ENCODE measurements at places on chromosomes 3 and 15. TPM values are rescaled to one million over a fixed set of nuclear protein-coding genes. Genes with fewer than 3 reads are reported as not detected.
A peak's percentile ranks its signal among the peaks of the same experiment; 100 is the strongest.

Gene ZNF620
- total RNA-seq = 3.7 TPM

Gene ARNT2
- total RNA-seq = not detected

Gene DUOXA2
- not detected for total RNA-seq

Gene TMCO5A
- total RNA-seq = not detected

Gene TP63
- total RNA-seq = 0.55 TPM

Gene KLHL40
- total RNA-seq = not detected

Gene IGSF11
- total RNA-seq = 0.44 TPM

Gene EFCC1
- total RNA-seq = not detected

Gene IL5RA
- total RNA-seq = 0.33 TPM

Gene AP3B2
- total RNA-seq = 0.78 TPM

GRCh38 chr3:39013921-39014509 lies 37.7 kb downstream of the SCN11A start:
- H3K4me1 ChIP-seq = no peaks in the 10 kb centered on the region
- no peak overlapping the region for H3K4me3 ChIP-seq
- no peaks in the 10 kb centered on the region for H3K36me3 ChIP-seq

DNA sequence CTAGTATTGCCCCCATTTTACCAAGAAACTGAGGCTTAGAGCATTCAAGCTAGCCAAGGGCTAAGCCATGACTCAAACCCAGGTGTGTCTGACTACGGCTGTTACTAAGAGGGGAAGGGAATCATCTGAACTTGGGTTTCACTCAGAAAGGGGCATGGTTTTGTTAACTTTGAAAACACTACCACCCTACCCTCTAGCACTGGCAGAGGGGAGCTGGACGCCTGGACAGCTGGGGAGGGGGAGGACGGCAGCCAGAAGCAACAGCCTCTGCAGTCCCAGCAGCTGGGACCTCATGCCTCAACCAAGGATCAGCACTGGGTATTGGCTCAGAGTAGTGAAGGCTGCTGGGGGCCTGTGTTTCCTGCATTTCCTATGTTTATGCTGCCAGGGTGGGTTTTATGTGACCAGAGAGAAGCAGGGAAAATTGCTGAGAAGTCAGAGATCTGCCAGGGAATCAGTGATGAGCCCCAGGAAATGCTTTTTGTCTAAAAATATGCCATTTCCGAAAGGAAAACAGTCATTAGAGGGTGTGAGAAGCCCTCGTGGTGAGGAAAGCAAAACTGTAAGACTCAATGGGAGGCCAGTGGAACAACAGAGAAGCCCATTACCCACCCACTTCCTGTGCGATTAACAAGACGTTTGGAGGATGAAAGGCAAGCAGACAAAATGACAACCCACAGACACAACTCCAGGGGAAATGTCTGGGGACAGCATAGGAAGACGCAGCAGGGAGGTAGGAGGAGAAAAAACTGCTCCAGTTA lies 41.2 kb downstream of the LIPC start:
- no peak overlapping the region for H3K4me3 ChIP-seq
- no peaks in the 10 kb centered on the region for H3K36me3 ChIP-seq
- peaks cover 51% of the 10 kb centered on the region for H3K4me1 ChIP-seq
- peak; percentile 59 for DNase-seq

DNA sequence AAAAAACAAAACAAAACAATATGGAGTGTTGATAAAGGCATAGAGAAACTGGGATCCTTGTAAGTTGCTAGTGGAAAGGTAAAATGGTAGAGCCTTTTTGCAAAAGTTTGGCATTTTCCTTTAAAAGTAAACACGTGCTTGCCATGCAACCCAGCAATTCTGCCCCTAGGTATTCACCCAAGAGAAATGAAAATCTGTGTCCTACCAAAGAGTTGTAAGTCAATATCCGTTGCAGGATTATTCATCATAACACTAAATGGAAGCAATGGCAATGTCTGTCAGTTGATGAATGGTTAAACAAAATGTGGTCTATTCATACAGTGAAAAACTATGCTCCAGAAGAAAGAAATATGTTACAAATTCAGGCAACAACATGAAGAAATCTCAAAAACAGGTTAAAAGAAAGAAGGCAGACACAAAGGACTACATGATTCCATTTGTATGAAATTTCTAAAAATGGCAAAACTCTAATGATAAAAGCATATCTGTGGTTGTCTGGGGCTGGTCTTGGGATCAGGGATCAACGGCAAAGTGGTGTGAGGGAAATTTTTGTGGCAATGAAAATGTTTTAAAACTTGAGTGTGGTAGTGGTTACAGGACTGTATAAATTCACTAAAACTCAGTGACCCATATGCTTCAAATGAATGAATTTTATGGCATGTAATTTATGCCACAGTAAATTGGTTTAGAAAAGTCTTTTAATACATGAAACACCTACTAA lies 229.6 kb downstream of the OPA1 start:
- no peak overlapping the region for H3K27ac ChIP-seq
- H3K4me3 ChIP-seq = no peak overlapping the region
- H3K4me1 ChIP-seq = no peaks in the 10 kb centered on the region
- no peaks in the 10 kb centered on the region for H3K27me3 ChIP-seq

- DNase-seq = no peak
- no peaks in the 10 kb centered on the region for H3K27me3 ChIP-seq
- no peak overlapping the region for H3K27ac ChIP-seq
- peaks cover 19% of the 10 kb centered on the region for H3K36me3 ChIP-seq
Observed at GRCh38 chr3:141405591-141405990, 37.3 kb downstream of the ZBTB38 start.

GRCh38 chr3:187136936-187137335 lies 2.4 kb downstream of the RPL39L start:
- H3K36me3 ChIP-seq = no peaks in the 10 kb centered on the region
- no peak for DNase-seq
- peaks cover 17% of the 10 kb centered on the region for H3K4me1 ChIP-seq
- H3K4me3 ChIP-seq = no peak overlapping the region
- no peak overlapping the region for H3K27ac ChIP-seq

GRCh38 chr3:129576514-129577352 lies 29.7 kb downstream of the PLXND1 start:
- peak; percentile 90 for DNase-seq
- H3K36me3 ChIP-seq = no peaks in the 10 kb centered on the region
- H3K4me1 ChIP-seq = peaks cover 54% of the 10 kb centered on the region
- H3K27ac ChIP-seq = peak overlapping the region; percentile 67

- peak; percentile 66 for DNase-seq
- peak overlapping the region; percentile 57 for H3K27ac ChIP-seq
- H3K4me3 ChIP-seq = peak overlapping the region; percentile 20
Observed at GRCh38 chr3:45677033-45677446, 12.2 kb upstream of the SACM1L start.

DNA sequence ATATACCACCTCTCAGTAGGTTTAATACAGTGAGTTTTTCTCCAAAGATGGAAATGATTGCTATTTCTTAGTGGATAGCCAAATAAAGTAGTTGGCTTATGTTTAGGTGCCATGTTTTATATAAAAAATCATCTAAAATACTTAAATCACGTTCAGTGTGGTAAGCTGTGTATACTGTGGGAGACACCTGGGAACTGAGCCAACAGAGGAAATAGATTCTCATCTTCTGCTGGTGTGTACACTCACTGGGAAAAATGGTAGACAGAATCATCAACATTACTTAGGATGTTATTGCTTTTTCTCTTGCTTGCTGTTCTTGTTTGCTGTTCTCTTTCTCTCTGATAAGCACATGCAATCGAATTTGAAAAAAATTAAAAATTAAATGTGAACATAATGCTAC lies 112.6 kb upstream of the MB21D2 start:
- H3K27me3 ChIP-seq = no peaks in the 10 kb centered on the region
- DNase-seq = no peak
- H3K4me3 ChIP-seq = no peak overlapping the region
- H3K27ac ChIP-seq = no peak overlapping the region
- peaks cover 10% of the 10 kb centered on the region for H3K4me1 ChIP-seq
- no peaks in the 10 kb centered on the region for H3K36me3 ChIP-seq

DNA sequence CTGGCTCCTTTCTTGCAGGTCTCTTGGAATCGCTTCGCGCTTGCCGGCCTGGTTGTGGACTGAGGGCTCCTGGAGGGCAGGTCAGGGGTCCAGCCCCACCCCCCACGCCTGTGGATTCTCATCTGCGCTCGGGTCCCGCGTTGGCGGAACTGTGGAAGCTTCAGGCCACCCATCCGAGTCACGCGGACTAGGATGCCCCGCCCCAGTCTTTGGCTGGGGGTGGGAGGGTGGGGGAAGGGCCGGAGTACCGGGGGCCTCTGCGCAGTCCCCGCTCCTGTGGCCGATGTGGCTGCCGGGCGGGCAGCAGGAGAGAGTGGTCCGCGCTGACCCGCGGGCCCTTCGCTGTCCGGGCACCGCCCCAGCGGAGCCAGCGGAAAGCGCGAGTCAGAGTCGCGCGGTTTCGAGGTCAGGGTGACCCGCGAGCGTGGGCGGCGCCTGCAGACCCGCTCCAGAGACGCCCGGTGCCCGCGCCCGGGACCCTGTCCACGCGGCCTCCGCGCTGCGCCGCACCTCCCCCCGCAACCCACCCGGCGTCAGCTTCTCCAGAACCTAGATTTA lies 114.2 kb downstream of the KLF13 start:
- peak; percentile 29 for DNase-seq
- no peak overlapping the region for H3K4me3 ChIP-seq
- peaks cover 57% of the 10 kb centered on the region for H3K4me1 ChIP-seq
- no peaks in the 10 kb centered on the region for H3K27me3 ChIP-seq

- H3K36me3 ChIP-seq = no peaks in the 10 kb centered on the region
- H3K27ac ChIP-seq = no peak overlapping the region
- peaks cover 18% of the 10 kb centered on the region for H3K4me1 ChIP-seq
- no peak overlapping the region for H3K4me3 ChIP-seq
- no peak for DNase-seq
Observed at GRCh38 chr3:16460886-16461285, 52.6 kb downstream of the RFTN1 start.

DNA sequence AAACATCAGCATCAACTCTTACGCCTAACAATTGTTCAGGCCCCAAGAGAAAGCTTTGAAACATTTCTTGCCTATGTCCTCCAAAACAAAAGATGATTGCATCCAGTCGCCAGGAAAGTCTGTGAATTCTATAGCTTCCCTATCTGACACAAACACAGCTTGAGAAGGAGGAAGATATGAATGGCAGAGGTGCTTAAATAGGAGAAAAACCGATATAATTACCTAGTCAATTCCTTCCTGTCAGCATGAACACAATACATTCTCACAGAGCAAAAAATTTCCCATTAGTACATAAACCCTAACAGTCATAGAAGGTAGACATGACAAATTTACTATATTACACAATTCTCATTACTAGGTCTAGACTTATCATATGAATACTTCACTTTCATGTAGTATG lies 326.5 kb downstream of the CGGBP1 start:
- no peak overlapping the region for H3K4me3 ChIP-seq
- H3K27me3 ChIP-seq = no peaks in the 10 kb centered on the region
- no peak for DNase-seq
- H3K36me3 ChIP-seq = no peaks in the 10 kb centered on the region
- no peaks in the 10 kb centered on the region for H3K4me1 ChIP-seq
- H3K27ac ChIP-seq = no peak overlapping the region

- no peak overlapping the region for H3K4me3 ChIP-seq
- no peaks in the 10 kb centered on the region for H3K36me3 ChIP-seq
- no peak overlapping the region for H3K27ac ChIP-seq
Observed at GRCh38 chr15:74132681-74133651, 2.6 kb downstream of the ISLR2 start.

- no peaks in the 10 kb centered on the region for H3K36me3 ChIP-seq
- peaks cover 27% of the 10 kb centered on the region for H3K4me1 ChIP-seq
- H3K27me3 ChIP-seq = no peaks in the 10 kb centered on the region
- H3K4me3 ChIP-seq = no peak overlapping the region
Observed at GRCh38 chr15:74383695-74384565, 16.5 kb upstream of the CYP11A1 start.

DNA sequence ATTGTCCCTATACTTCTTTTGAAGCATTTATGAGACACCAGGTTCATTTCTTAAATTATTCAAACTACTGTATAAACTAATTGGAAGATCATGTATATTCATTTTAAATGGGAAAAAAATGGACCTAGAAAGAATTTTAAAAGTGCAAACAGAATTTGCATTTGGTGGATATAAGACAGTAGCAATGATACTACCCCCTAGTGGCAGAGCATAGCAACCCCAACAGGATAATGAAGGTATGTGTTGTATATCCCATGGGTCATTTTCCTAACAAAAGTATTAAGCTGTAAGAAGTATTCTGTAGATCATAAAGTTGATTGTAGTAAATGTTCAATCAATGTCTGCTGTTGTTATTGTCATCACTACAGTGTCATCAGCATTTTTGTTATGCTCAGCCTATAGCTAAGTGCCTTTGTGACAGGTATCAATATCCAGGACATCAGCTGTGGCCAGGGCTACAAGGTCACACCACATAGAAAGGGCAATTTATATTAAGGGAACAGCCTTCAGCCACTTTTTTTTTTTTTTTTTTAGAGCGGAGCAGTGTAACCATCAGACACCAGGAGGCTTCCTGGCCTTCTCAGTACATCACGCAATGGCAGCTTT lies 175.8 kb downstream of the FOXB1 start:
- H3K27ac ChIP-seq = no peak overlapping the region
- no peaks in the 10 kb centered on the region for H3K36me3 ChIP-seq
- H3K4me1 ChIP-seq = no peaks in the 10 kb centered on the region
- peak; percentile 35 for DNase-seq
- no peaks in the 10 kb centered on the region for H3K27me3 ChIP-seq
- no peak overlapping the region for H3K4me3 ChIP-seq

- H3K4me1 ChIP-seq = peaks cover 89% of the 10 kb centered on the region
- H3K36me3 ChIP-seq = no peaks in the 10 kb centered on the region
- no peaks in the 10 kb centered on the region for H3K27me3 ChIP-seq
Observed at GRCh38 chr15:78072080-78072892, 5.2 kb downstream of the TBC1D2B start.

DNA sequence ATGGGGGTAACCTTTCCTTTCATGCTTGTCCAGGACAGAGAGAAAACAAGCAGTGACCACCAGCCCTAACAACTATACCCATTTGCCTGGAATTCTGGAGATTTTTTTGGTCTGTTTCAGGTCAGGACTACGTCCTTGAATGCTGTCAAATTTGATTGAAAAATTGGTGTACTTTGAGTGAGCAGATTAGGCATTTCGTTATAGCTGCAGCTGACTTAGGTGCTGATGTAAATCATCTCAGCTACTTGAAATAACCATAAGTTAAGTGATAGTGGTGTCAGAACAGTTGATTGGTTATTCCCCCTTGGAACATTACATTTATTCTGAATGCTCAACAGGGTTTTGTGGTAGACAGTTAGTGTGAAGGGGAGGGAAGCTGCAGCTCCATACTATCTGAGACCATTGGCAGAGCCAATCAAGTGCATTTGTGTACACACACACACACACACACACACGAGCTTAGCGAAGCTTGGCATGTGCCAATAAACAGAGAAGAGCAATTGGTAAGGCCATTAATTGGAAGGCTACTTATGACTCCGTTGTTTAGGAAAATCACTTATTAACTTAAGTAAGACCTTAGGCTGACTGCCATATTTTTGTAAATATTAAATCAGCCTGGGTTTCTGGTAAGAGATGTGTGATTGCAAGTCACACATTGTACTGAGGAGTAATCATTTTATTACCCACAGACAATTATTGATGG lies 447.8 kb downstream of the MFSD1 start:
- no peaks in the 10 kb centered on the region for H3K27me3 ChIP-seq
- H3K36me3 ChIP-seq = no peaks in the 10 kb centered on the region
- DNase-seq = no peak
- H3K4me3 ChIP-seq = no peak overlapping the region

DNA sequence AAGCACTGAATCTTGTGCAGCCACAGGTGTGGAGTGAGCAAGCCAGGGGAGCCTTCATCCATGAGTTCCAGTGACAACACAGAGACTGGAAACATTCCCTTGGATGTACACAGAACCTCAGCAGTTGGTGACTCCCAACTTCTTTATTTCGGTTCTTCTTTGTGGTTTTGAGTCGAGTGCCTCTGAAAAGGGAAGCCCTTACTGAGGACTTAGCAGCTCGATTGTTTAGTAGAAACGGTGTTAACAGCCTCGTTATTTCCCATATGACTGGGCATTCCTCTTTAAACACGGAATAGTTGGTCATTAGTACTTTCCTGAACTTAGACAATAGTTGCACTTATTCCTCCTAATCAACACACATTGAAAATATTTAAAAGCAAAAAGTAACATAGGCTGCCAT lies 7.7 kb downstream of the SLCO3A1 start:
- H3K4me3 ChIP-seq = no peak overlapping the region
- H3K27ac ChIP-seq = no peak overlapping the region
- no peaks in the 10 kb centered on the region for H3K36me3 ChIP-seq

Data from CD4-positive, alpha-beta memory T cell (primary cell).